Forelimb muscle (tissue), 1 donor: ENCODE measurements at places on chromosomes 11 and 22. TPM values are rescaled to one million over a fixed set of nuclear protein-coding genes. Genes with fewer than 3 reads are reported as not detected.
A peak's percentile ranks its signal among the peaks of the same experiment; 100 is the strongest.

DNA sequence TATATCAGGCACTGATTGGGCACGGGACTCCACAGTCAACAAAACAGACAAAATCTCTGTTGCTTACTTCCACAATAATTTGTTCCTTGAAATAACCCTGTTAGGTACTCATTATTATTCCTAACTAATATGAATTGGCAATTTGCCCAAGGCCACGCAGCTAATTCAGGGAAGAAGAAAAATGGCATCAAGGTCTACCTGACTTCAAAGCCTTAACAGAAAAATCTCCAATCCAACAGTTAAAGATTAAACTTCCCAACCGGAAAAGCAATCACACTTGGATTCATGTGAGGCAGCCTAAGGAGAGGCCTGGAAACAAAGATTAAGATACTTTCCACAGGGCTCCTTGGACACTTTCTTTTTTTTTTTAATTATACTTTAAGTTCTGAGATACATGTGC is 68.9 kb downstream of the PRCP start:
- DNase-seq: no peak

DNA sequence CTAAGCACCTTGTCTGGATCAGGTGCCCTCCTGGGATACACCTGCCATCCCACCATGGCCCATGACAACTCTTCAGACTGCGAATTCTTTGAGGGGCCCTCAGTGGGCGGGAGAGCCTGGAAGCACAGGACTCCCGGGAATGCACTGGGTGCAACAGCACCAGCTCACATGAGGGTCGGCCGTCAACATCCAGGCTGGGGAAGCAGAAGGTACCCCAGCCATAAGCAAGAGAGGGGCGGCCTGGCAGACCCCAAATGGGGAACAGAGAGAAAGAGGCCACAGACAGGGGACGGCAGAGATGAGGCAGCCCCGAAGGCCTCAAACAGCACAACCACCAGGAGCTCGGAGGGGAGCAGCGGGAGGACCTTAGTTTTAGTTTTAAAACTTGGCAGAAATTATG is 94.4 kb downstream of the PHF21B start:
- no peak for DNase-seq

DNA sequence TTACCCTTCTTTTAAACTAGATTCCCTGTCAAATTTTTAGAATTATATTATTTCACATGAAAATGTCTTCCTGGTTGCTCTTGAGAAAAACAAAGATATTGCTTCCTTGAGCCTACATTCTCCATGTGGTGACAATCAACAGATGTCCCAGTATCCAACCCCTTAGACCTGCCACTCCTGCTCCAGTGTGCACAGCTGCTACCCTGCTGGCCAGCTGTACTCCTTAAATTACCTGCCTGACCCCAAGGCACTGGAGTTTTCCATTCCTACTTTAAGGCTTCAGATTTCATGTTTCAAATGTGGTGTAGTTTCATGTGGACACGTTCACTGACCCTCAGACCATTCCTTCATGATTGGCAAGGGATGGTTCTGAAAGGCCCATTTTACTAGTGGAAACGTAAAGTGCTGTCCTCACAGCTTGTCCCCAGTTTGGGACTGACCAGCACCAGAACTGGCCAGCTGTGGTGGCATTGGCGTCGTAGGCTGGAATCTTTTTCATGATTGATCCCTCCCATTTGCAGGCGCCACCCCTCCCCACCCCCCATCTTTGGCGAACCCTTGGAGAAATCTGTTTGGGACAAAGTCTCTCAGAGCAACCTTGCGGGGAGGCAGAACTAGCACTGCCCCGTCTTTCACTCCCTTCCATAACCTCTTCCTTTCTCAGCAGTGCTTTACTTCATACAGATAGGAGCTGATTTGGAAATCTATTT is 123.5 kb downstream of the DBX1 start:
- no peak for DNase-seq

DNA sequence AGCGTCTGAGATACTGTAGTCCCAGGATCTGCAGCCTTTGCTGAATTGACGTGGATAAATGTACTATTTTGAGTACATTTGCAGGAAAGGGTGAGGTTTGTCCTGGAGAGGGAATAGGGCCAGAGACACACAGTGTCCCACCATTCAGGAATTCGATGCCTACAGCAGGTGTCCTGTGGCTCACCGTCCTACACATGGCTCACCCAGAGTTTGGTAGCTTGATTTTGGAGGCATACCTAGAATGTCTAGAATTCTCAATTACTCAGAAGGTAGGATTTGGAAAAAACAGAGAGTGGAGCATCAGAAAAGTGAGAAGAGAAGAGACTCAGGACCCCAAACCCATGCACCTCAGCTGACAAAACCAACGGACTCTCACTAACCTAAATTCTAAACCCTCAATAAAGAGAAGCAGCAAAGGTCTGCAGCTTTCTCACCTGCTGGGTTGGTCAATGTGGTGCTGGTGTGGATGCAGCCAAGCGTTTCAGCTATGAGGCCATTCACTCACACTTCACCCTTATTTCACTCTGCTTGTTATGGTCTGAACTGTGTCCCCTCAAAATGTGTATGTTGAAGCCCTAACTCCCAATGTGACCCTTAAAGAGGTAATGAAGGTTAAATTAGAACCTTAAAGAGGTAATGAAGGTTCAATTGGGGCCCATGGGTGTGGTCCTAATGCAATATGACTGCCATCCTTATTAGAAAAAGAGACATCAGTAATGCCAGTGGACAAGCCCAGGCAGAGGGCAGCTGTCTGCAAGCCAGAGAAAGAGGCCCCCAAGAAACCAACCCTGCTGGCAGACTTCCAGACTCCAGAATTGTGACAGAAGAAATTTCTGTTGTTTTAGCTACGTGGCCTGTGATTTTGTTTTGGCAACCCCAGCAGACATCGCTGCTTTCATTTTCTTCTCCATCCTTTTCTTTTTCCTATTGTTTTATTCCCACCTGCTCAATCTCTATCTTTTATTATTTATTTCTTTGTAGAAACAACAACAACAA is 187.8 kb downstream of the SNX19 start:
- DNase-seq: no peak

TUB gene
- 12.3 TPM for polyA plus RNA-seq

- DNase-seq: no peak
These were observed 26.6 kb upstream of the SEPTIN5 start for GRCh38 chr22:19687561-19688300.

GRCh38 chr22:32058656-32059260 is 15.7 kb downstream of the SLC5A1 start:
- DNase-seq: no peak

ESAM gene
- 46.2 TPM for polyA plus RNA-seq

RIMBP3C gene
- 0.35 TPM for polyA plus RNA-seq

GRCh38 chr11:104098132-104098531 is 61.7 kb downstream of the DDI1 start:
- no peak for DNase-seq

DNA sequence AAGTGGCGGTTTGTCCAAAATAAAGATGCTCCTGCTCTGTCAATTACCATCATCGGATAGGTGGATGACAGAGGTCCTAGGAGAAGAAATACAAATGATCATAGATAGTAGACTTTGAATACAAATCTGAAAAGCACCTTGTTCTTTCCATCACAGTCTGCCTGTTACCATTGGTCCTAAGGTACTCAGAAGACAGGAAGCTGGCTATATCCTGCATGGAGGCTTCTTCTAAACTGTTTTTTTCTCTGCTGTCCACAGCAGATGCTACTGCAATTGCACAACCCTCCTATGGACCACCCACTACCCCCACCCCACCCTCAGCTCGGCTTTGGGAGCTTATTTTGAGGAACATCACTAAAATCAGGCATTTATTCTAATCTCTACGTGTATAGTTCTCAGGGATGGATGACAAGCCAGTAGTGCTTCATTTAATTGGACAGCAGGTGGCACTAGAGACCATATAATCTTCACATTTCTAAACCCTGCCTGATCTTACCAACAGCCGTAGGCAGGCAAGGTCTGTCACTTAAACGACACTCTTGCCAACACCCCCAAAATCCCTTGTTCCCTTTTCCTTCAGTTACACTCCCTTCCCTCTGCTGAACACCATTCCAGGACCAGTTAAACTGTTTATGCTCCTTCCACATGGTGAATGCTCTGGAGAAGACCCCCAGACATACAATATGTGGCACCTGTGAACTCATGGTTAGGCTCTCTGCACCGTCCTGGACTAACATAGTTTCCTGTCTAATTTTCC is 6.6 kb upstream of the PTS start:
- peak; percentile 67 for DNase-seq

PTS gene
- polyA plus RNA-seq: 20.4 TPM

DNA sequence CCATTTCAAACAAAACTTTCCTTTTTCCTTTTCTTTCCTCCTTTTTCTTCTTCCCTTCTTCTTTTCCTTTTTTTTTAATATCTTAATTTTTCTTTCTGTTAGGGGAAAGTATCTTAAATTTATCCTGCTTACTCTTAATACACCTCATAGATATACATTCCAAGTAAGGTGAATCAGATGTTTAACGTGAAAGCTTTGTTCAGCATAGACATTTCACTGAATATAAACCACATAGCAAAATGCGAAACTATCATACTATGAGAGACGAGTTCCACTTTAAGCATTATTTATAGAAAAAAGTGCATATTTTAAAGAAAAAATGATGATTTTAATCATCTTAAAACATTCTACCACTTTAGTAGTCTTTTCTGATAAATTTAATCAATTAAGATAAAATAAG is 137.8 kb upstream of the MTMR2 start:
- DNase-seq: no peak

ELMOD1 gene
- 3.5 TPM for polyA plus RNA-seq

- no peak for DNase-seq
These were observed 1.5 kb downstream of the APOL6 start for GRCh38 chr22:35649636-35650250.

GRCh38 chr11:117898059-117898458 is 21.6 kb upstream of the FXYD6 start:
- DNase-seq: no peak

DNA sequence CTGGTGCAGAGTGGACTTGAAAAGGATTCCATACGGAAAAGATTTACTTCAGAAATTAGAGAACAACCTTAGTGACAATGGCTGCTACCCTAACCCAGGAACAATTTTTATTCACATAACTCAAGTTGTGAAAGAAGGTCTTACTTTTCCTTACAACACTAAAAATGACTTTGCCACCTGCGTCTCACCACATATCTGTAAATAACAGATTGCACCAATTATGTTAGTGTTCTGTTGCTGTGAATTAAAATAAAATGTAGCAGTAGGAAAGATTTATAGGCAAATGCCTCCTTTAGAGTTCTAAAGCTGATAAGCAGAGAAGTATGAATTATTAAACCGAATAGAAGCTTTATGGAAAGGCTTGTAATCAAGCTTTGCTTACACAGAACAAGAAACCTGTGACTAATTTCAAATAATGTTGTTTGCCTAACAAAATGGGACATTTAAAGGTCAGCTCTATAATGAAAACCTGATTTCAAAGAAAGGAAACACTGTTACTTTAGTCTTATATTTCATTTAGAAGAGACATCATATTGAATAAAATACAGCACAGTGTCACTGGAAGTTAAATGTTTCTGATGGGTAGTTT is 2237.8 kb downstream of the LRRC4C start:
- DNase-seq: no peak

DNA sequence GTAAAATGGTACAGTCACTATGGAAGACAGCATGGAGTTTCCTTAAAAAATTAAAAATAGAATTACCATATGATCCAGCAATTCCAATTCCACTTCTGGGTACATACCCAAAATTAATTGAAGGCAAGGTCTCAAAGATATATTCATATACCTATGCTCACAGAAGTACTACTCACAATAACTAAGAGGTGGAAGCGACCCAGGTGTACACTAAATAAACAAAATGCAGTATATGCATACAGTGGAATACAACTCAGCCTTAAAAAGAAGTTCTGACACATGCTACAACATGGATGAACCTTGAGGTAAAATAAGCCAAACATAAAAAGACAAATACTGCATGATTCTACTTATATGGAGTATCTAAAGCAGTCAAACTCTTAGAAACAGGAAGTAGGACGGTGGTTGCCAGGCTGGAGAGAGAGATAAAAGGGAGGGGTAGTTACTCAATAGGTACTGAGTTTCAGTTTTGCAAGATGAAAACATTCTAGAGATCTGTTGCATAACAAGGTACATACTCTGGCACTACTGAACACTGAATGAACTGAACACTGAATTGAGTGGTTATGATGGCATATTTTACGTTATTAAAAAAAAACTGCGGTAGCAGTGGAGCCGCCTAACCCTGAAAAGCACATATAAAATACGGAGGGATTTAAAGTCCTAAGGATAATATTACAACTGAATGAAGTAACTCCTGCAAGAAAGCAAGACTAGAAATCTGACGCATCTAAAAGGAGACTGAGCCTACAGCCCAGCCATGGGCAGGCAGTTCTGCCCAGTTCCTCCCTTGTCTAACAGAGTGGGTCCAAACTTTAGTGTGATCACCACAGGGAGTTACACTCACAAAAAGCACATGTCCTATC is 12.8 kb downstream of the DGCR2 start:
- no peak for DNase-seq

OR5B21 gene
- polyA plus RNA-seq: not detected

- DNase-seq: no peak
These were observed 100.6 kb downstream of the CSNK2A3 start for GRCh38 chr11:11252403-11252802.

GRCh38 chr11:12161137-12161536 is 50.7 kb downstream of the MICAL2 start:
- DNase-seq: no peak

DNA sequence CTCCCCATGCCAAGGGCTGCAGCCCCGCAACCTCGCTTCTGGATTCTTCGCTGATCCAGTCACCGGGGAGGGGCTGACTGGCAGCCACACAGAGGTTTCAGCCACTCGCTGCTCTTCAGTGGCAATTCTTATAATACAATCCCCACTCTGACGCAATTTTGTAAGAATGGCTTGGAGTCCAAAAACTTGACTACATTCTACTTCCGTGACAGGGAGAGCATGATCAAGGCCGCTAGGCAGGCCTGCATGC is 14.9 kb downstream of the PPM1F start:
- no peak for DNase-seq

- no peak for DNase-seq
These were observed 44.2 kb upstream of the LINC01488 start for GRCh38 chr11:69437001-69437875.

DNA sequence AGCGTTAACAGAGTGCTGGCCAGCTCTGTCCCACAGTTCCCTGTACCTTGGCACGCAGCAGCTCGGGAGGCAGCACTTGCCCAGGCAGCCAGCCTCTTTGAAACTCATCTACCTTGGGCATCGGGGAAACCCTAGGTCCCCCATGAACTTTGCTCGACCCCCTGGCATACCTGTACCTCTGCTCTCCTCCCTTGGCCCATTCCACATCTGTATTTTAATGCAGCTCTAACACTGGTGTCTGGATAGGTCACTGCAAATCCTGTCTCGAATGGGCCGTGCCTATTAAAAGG is 304.1 kb downstream of the TBC1D22A start:
- no peak for DNase-seq
